ENCODE measurements at places on chromosomes 2 and 18.
A peak's percentile ranks its signal among the peaks of the same experiment; 100 is the strongest.

DNA sequence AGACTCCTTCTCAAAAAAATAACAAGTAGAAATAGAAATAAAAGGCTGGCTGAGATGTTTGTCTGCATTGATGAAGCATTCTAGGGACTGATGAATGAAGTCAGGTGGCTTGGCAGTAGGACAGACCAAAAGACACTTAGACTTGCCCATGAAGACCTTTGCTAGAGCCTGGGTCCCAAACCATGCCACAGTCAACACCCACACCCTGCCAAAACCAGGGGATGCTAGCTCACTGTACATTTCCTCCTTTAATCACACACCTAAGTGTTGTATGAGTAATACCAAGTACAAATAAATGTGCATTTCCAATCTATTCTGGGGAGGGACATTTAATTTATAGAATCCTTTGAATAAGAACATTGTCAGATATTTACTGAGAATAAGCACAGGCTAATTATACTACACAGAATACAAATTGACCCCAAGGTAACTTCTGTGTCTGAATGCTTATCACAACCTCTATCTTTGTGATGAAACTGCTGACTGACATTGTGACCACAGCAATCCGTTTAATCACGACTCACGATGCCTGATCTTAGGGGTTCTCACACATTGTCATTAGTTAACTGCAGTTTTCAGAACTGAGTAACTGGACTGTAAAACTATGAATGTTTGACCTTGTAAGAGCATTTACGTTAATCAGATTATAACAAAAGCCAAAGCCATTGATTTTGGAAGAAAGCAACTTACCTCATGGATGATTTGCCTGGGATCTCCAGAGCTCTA is 10.5 kb upstream of the NOL10 start:
- DNase-seq, result no peak

DNA sequence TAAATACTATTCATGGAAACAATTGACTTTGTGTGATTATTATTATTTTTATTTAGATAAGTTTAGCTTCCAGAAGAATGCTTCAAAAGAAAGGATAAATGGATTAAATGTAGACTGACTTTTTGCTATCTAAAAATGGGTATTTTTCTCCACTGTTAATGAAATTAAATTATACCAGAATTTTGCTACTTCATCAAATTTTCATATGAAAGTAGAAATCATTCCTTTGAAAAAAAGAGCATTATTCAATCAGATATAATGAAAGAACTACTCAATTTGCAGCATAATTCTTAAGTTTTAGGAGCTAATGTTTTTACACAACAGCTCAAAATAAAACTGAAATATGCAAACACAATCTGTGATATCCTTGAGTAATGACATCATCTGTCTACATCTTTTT is 1424.6 kb downstream of the DPP10 start:
- no peak for DNase-seq

DNA sequence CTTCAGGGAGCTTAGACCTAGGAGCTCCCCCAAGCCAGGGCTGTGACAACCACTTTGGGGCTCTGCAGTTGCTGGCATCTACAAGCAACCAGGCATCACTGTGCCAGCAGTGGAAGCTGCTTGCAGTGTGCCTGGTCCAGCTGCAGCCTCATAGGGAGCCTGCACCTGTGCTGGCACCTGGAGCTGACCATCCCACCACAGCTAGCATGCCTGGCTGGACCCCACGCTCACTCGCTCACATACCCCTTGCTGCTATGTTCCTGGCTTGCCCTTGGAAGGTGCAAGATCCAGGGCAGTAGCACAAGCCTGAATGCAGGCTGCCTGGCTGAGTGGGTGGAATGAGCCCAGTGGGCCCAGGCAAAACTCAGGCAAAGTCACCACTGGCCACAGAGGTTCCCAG is 82.5 kb downstream of the ZNF804A start:
- no peak for DNase-seq

DNA sequence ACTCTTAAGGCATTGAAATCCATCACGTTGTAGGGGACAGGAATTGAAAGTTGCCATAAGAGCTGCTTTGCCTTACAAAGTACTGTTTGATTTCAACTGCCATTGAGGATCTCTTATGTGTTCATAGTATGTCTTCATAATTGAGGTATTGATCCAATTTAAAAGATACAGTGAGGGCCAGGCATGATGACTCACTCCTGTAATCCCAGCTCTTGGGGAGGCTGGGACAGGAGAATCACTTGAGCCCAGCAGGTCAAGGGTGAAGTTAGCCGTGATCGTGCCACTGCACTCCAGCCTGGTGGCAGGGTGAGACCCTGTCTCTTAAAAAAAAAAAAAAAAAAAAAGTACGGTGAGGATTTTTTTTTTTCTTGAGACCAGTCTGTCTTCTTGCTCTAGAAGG is 91.7 kb upstream of the EML6 start:
- DNase-seq, result no peak

DNA sequence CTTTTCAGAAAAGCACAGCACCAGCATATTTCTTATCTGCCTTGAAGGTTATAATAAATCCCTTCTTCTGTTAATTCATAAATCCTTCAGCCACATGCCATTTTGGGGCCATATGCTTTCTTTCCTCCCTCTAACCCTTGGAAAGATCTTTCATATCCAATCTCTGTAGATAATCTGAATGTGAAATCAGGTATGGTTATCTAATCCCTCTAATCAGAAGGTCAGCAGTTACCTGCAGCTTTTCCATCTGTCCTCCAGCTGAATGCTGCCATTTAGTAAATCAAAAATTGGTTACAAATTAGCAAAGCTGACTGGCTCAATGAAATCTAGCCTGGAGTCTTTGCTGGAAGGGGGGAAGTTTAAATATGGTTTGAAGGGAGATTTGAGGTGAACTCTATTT is 230.5 kb downstream of the PIK3C3 start:
- DNase-seq, result no peak

- no peak for DNase-seq
Measured at GRCh38 chr2:69304656-69305055, 82.4 kb downstream of the GFPT1 start.

DNA sequence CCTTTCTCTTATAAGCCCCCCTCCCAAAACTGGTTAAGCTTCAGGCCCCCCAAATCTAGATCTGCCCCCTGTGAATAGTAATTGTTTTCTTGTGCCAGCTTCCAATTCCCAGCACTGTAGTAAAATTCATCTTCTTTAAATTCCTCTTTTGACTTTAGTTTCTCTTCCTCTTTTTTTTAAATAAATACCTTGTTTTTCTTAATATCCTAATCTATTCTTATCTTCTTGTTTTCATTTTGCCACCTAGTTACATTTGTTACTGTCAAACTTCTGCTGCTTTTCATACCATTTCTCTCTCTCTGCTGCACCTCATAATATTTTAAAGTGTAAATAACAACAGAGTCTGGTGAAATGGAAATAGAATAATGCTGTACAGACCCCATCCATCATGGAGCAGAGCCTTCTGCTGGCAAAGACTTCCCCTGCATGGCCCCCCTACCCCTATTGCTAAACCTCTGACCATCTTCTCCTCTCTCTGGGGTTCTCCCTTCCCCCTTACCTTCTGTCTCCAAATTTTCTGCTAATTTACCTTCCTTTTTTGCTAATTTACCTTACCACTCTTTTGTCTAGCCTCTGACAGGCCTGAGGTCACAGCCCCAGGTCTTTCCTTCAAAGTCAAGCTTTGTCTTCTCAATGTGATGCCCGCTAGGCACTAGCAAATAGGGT is 94.9 kb upstream of the PAPOLG start:
- DNase-seq, result no peak

- no peak for DNase-seq
Measured at GRCh38 chr2:95262896-95263542, 11.2 kb upstream of the PROM2 start.

DNA sequence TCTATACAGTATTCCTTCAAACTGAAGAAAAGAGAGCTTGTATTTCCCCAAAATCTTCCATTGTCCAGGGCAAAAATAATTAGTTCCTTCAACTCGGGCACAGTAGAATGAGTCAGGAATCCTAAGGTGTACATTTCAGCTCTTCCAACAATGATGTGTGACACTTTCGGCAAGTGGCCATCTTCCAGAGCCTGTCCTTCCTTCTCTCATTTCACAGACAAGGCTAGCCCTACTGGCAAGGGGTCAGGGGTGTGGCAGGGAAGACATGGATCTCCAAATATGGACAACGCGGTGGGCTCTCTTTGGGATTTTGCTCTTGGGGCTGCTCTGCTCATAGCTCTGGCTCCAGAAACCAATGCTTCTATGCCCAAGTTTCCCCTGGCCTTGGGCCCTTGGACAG is 6.0 kb downstream of the B4GALT6 start:
- DNase-seq, result no peak

- DNase-seq, result no peak
Measured at GRCh38 chr2:230258483-230258882, 32.9 kb downstream of the SP140 start.

GRCh38 chr18:63342206-63342605 is 22.6 kb upstream of the BCL2 start:
- DNase-seq, result no peak

- no peak for DNase-seq
Measured at GRCh38 chr2:20496076-20496872, 49.4 kb downstream of the RHOB start.

DNA sequence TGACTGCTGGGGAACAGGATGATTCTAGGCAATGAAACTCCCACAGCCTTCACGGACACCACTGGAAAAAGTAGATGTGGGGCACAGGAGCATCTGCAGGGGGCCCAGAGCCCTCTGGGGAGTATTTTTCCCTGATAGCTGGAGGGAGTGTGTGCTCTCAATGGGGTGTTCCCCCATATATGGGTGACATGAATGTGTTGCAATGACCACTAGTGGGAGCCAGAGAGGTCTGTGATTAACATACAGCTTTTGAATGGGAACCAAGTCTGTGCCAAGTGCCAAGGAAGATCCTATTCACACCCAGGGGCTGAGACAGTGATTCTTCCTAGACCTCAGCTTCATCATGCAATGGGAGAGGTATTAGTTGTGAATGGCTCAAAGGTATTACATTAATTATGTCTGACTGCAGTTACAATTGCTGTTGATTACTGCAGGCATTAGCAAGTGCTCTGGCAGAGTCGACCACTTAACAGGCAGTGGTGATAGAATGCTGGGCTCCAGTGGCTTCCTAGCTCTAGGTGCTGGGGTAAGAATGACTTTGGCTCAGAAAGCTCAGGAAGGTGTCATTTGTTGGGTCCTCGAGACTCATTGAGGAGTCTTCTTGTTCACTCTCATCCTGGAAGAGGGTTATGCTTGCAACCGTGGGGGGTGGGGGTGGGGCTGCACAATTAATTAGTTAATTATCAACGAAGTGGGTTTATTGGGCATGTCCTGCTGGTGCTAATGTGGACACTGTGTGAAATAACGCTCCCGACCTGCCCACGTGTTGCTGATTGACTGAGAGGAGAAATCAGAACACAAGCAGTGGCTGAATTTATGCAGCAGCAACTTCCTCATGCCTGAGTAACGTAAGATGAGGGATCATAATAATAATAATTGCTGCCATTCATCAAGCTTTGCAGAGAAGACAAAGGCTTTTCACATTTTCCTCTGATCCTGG is 194.1 kb downstream of the CLIP4 start:
- DNase-seq, result peak; percentile 11

GRCh38 chr2:193943406-193943960 is 1713.5 kb upstream of the SLC39A10 start:
- DNase-seq, result no peak

- no peak for DNase-seq
Measured at GRCh38 chr2:226307487-226308322, 491.9 kb downstream of the IRS1 start.

DNA sequence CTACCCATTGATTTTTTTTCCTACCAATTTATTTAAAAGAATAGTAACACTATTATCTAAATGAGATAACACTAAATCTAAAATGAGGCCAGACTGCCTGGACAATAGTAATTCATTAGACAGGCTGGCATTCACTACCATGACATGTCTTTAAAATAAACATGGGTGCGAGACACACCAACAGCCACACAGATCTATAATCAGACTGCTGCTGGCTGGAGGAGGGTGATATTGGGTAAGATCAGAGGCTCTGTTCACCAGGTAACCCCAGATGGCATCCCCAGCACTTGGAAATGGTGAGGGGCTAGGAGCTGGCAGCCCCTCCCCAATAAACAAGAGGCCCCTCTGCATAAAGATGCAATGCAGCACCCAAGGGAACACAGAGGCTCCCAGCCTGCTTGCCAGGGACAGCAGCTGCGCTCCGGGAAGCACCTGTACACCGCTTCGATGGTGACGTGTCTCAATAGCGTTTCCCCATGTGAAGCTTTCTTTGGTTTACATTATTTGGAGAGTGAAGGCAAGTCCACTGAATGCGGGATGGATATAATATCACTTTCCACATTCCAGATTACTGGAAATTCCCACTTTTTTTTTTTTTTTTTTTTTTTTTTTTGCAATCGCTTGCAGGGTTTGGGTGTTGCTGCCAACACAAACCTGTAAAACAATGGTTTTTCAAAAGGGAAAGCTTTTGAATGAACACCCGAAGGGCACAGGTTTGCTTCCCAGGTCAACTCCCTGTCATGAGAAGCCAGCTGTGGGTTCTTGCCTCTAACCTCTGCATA is 159.0 kb downstream of the ZNF516 start:
- no peak for DNase-seq

GRCh38 chr2:55518841-55519165 is 715 bp upstream of the CFAP36 start:
- DNase-seq, result no peak

DNA sequence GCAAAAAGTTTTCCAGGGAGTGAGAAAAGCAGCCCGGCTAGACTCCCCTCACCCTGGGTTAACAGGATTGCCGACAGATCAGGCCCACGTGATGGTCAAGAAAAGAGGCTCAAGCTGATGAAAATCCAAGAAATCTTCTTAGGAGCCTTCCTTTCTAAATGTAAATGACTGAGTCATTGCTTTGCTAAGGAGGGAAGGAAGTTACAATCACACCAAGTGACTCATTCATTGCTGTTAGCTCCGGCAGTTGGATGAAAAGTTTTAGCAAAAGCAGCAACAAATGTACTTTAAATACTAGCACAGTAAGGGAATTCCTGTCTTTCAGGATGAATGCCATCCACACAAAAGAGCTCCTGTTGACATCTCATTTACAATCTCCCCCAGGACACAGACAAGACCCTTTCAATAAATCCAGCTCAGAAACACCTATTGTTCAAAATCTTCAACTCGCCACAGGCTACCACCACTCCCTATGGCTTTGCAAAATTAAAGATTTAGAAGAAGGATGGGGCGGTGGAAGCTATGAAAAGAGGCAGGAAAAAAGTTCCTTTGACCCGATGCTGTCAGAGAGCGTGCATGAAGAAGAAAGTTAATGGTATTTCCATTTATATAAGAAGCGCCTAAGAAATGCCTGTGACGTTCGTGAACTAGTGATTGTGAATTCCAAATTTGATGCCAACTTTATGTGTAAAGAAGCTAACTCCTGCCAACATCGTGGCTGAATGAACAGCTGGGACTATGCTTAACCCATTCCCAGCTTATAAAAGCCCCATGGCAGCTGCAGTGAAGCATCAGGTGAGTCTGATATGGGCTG is 153.7 kb downstream of the TGIF1 start:
- DNase-seq, result peak; percentile 77

GRCh38 chr2:758073-758820 is 81.0 kb upstream of the TMEM18 start:
- DNase-seq, result no peak

GRCh38 chr2:218798767-218799504 is 17.0 kb downstream of the CYP27A1 start:
- no peak for DNase-seq
